Stimulated activated naive CD8-positive, alpha-beta T cell treated with anti-CD3 and anti-CD28 coated beads, Interleukin-15, Interleukin-2, amounts not matched to agents 100 U/mL and 50 U/mL, for 24 hours (primary cell): ENCODE measurements at places on chromosomes 1 and 21.

GRCh38 chr1:44829506-44830384, 13.3 kb downstream of the PTCH2 start:
- DNase-seq, result no peak

DNA sequence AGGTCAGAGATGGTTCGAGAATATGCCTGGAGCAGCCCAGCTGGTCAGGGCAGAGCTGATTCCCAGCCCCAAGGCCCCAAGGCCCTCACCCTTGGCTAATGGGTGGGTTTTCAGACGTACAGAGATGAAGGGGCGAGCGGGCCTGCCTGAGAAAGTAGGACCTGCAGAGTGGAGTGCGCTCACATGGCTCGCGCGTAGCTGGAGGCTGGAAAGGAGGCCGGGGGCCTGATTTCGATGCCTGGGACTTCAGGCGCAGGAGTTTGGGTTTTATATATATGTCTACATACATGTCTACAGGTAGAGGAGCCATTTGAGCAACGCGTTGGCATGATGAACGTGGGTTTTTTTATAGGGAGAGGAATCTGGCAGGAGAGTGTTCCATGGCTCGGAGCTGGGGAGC, 8.9 kb downstream of the COQ8A start:
- DNase-seq, result no peak

DNA sequence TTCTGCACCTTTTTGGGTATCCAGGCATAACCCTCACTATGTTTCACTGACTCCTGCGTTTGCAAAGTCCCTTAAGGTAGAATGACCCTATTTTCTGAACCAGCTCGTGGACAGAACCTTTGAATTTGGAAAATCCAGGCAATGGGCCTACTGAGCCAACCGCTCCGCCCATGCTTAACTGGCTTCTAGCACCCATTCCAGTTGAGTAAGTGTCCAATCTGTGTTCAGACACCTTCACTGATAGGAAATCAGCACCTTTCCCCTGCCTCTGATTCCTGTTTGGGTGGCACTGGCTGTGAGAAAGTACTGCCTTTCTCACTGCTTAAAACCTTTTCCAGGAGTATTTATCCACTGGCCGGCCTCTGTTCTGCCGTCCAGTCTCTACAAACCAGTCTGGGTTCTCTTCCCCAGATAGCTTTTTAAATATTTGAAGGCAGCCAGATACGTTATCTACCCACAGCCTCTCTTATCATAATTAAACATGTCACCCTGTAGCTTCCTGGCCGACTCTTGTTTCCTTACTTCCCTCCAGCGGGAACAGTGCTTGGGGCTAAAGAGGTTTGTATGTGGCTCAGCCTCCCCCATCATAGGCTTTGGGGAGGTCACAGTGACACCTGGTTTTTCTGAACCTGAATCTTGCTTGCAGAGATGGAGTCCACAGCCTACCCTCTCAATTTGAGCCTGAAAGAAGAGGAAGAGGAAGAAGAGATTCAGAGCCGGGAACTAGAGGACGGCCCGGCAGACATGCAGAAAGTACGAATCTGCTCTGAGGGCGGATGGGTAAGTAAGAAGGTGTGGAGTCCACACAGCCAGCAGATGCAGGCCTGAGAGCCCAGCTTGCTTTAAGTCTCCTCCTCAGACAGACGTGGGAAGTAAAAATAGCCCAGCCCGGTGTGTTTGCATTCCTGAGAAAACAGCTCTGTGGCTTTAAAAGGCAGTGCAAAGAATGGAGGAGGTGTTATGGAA, 1.3 kb downstream of the POGK start:
- no peak for DNase-seq

GRCh38 chr1:25885602-25886001, 10.1 kb upstream of the PAQR7 start:
- no peak for DNase-seq

- DNase-seq, result no peak
Measured at GRCh38 chr1:77509051-77509492, 173.4 kb downstream of the ZZZ3 start.

GRCh38 chr1:201861448-201861847, 27.2 kb upstream of the SHISA4 start:
- DNase-seq, result no peak
